ENCODE measurements at places on chromosomes 4 and X.

GRCh38 chr4:1792832-1793495 is at the start of gene FGFR3:
FGFR3 (plus strand) TSS chr4:1793293; CDS start chr4:1793935, 642 bp downstream.
- DNase-seq = peak; percentile 26

DNA sequence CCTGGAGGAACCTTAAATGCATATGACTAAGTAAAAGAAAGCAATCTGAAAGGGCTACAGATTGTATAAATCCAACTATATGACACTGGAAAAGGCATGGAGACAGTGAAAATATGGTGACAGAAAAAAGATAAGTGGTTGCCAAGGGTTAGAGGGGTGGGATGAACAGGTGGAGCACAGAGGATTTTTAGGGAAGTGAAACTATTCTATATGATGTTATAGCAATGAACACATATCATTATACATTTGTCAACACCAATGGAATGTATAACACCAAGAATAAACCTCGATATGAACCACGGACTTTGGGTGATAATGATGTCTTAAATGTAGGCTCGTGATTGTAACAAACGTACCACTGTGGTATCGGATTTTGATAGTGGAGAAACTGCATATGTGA is 40.7 kb downstream of the NPY5R start:
- DNase-seq = no peak

DNA sequence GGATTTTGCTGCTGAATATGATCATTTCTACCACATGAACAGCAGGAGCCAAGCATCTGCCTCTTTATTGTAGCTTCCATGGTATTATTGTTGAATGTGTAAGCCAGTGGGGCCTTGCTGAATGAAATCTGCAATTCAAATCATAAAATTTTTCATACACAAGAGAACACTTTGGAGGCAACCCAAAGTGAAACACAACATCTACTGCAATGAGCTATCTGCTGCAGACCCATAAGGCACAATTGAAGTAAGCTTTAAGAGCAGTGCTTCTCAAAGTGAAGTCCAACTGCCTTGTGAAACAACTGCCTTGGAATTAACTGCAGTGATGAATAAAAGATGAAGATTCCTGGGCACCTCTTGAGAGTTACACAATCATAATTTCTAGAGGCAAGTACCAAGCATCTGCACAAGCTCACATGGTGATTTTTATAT is 626.3 kb upstream of the INTU start:
- DNase-seq = no peak

DNA sequence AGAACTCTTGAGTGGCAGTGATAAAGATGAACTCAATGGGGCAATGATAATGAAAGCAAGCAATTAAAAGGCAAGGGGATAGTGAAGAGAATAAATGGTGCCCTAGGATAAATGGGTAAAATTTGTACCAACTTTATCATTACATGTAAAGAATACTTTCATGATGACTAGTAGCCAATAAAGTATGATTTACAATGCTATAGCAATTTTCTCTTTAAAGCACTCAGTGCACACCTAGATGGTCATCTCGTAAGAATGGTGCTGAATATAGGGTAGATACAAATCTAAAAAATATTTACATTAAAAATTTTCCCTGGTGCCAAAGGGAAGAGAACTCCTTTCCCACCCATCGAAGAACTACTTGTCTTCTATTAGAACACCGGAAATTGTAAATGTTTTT is 651.4 kb downstream of the STPG2 start:
- DNase-seq = no peak

DNA sequence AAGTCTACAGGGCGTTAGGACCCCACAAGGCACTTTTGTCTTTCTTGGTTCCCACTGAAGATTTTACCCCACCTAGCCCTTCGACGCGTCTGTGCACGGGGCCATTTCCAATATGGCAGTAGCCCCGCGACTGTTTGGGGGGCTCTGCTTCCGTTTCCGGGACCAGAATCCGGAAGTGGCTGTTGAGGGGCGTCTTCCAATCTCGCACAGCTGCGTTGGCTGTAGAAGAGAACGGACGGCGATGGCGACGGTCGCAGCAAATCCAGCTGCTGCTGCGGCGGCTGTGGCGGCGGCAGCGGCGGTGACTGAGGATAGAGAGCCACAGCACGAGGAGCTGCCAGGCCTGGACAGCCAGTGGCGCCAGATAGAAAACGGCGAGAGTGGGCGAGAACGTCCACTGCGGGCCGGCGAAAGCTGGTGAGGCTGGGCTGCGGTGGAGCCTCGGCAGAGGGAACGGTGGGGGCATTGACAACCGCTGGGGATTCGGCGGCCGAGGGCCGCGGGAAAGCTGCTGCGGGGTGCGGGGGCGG is at the start of gene USP11:
Gene USP11 (plus strand): TSS at position 207 of the 530 bp plus-strand sequence. CDS start 35 bp downstream, at position 242.
- DNase-seq = peak; percentile 41

DNA sequence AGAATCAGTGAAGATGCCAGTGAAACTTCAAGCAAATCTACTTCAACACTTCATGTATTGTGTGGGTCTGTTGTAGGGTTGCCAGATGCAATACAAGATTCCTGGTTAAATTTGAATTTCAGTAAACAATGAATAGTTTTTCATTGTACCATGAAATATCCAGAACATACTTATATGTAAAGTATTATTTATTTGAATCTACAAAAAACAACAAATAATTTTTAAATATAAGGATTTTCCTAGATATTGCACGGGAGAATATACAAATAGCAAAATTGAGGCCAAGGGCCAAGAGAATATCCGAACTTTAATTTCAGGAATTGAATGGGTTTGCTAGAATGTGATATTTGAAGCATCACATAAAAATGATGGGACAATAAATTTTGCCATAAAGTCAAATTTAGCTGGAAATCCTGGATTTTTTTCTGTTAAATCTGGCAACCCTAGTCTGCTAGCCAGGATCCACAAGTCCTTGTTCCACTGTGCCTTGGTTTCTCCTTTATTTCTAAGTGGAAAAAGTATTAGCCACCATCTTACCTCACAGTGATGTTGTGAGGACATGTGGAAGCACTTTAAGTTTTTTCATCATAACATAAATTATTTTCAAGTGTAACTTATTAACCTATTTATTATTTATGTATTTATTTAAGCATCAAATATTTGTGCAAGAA is 2.3 kb downstream of the CXCL8 start:
- DNase-seq = no peak

DNA sequence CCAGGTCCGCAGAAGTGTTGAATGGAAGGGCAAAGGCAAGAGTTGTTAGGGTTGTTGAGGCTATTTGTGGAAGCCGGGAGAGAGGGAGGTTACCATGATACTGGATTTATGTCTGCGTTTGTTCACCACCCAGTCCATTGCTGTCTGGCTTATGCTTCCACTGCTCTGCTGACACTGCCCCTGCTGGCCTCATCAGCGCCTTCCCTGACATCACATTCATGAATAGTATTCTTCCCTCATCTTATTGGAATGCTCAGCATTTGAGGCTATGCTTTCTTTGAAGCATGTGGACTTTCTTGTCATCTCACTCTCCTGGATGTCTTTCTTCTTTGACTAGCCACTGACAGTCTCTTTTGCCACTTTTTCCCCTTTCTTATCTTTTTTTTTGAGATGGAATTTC is 10.3 kb downstream of the GNL3L start:
- DNase-seq = no peak

- no peak for DNase-seq
Observed at GRCh38 chrX:139739138-139739537, 31.2 kb upstream of the MCF2 start.

GRCh38 chr4:72768364-72768763 is 199.3 kb upstream of the ADAMTS3 start:
- DNase-seq = no peak

DNA sequence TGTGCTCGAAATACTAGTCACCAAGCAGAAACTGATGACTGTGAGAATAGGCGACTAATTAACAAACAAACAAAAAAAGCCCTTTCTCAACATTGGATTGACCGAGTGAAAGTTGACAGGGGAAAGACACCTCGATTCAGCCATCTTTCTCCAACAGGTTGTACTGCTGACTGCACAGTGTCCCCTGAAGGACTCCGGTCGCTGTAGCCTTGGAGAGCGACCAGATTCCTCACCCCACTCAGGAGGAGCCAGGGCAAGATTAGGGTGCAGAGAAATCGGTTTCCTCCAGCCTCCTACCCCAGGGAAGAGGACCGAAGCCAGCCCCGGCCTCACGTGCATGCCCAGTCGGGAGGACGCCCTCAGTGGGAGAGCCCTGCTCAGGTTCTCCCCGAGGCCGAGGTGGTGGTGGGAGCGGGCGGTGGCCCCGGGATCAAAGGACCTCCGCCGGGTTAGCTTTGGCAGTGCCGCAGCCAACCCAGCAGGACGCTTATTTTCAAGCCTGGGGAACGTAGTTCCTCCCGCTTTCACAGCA is 1.1 kb upstream of the RAP1GDS1 start:
- peak; percentile 43 for DNase-seq

- no peak for DNase-seq
Observed at GRCh38 chr4:151908201-151908600, 147.4 kb upstream of the GATB start.

DNA sequence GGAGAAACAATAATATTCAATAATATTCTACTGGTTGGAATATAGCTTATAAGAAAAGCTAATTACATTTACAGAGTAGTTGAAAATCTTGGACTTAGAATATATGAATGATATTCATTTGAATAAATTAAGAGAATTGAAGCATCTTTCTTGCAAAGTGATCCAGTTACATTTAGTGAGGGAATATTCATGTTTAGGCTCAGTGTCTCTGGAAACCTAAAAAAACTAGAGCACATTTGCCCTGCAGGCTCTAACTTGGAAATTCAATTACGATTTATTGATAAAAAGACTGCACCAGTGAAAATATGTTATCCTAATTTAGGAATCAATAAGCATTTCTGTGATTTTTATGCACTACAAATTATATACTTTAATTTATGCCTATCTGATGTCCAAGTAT is 58.3 kb upstream of the RAP1GDS1 start:
- DNase-seq = no peak

DNA sequence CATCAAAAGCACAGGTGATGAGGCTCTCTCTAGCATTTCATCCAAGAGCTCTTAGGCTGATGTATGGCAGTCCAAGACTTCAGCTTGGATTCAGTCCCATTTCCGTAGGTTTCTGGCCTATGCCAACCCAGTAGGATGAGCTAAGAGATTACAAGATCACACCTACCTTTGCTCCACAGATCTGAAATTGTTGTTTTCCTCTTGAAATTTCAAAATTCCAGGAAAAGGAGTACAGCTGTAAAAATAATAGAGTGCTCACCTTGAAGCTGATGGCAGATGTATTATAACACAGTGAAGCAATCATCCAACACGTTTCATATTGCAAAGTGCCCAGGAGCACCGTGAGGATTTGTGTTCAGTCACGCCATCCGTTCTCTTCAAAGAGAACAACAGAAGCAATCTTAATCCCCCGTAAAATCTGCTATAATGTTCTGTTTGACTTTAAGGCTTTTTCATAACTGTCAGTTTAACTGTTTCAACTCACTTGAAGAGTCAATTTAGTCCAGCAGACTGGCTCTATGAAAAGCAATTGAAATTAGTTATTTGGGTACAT is 137.5 kb downstream of the CPE start:
- no peak for DNase-seq

DNA sequence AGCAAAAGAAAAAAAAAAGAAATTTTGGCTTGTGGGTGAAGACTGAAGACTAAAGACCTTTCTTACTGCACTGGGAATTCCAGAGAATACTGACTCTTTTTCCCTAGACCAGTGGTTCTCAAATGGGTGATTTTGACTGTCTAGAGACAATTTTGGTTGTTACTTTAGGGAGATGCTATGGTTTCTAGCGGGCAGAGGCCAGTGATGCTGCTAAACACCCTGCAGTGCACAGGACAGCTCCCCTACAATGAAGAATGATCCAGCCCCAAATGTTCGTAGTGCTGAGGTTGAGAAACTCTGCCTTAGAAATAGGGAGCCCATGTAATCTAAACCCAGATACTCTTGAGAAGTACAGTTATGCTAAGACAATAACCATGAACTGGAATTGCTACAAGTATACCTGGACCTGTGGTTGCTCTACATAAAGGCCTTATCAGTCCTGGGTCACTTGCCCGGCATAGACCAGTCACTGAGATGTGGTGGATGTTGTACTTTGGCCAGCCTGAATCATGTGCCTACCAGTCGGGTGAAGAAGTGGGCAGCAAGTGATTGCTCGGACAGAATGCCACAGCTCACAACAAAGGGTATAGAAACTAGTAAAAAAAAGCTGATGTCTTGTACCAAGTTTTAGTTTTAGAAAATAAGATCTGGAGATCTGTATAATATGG is 16.0 kb downstream of the ARHGAP10 start:
- DNase-seq = no peak

DNA sequence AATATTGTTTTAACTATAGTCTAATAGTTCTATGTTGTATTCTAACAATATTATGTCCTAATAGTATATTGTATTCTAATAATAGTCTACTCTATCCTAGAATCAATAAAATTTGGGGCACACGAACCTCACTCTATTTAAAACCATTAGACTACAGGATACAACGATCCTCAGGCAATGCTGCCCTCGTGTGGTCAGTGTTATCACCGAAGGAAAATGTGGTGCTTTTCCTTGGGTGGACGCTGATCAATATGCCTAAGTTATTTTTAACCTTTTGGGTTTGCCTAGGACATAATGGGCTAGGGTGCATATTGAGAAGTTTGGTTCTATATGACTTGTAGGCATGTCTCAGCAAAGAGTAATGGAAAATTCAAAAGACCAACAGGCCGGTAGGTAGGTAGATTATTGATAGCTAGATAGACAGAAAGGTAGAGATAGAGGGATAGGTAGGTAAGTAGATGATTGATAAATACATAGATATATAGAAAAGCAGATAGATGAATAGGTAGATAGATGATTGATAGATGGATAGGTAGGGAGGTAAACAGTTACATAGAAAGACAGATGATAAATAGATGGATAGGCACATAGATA is 75.1 kb downstream of the PRKX start:
- DNase-seq = no peak

- no peak for DNase-seq
Observed at GRCh38 chr4:104881136-104881886, 265.4 kb upstream of the TET2 start.

DNA sequence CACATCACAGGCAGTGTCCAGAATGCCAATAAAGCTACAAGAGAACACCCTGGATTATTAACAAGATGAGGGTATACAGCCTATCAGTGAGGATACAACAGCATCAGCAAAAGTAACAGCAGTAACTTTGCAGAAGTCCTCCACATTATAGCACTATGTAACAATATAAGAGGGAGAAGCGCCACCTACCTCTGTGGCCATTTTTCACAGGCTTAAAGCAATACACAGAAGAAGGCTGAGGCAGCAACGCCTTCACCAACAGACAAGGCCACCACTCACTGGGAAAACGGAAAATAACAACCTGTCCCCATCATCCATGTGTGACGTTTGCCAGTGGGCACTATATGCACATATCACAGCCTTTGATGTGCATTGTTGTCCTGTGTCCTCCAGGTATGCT is 12.5 kb downstream of the RTL8B start:
- DNase-seq = no peak

GRCh38 chrX:79110731-79111130 is 33.8 kb upstream of the GPR174 start:
- DNase-seq = no peak

GRCh38 chr4:10384974-10385373 is 72.3 kb downstream of the ZNF518B start:
- DNase-seq = no peak

Data from NCI-H1930 (cell line).